ENCODE measurements at places on chromosomes 13 and 19.

- DNase-seq, result no peak
These were observed 36.1 kb upstream of the DOCK9 start for GRCh38 chr13:99013951-99014350.

GRCh38 chr13:73274147-73274546 lies 215.3 kb downstream of the KLF5 start:
- DNase-seq, result peak; percentile 59

DNA sequence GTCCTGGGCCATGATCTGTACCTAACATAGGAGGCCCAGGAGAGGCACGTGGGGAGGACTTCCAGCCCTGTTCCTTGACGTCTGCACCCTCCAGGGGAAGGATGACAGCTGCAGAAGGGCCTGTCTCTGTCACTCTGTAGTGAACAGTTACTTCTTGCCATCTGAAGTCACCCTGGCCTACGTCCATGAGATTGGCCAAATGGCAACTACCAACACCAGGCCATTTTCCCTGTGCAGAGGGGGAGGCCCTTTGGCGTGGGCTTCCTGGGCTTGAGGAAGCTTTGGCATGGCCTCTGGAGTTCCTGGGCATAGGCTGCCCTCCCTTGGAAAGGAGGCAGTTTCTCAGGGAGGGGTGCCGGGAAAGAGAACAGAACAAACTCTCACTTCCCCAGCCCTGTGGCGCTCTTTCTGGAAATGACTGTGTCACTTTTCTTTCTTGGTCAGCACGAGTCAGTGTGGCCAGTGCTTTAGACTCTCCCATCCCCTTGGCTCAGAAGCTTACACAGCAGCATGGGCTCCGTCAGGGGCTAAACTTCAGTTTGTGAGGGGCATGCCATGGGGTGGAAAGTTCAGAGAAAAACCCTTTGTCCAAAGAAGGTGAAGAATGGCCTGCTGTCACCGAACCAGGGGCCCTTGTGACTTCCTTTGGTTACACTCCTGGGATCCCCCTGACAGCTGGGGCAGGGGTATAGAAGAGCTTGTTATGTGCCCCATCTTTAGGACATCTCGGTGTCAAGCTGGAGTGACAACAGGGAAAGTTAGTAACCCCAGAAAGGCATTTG lies 5.3 kb downstream of the CARM1 start:
- DNase-seq, result peak; percentile 31

DNA sequence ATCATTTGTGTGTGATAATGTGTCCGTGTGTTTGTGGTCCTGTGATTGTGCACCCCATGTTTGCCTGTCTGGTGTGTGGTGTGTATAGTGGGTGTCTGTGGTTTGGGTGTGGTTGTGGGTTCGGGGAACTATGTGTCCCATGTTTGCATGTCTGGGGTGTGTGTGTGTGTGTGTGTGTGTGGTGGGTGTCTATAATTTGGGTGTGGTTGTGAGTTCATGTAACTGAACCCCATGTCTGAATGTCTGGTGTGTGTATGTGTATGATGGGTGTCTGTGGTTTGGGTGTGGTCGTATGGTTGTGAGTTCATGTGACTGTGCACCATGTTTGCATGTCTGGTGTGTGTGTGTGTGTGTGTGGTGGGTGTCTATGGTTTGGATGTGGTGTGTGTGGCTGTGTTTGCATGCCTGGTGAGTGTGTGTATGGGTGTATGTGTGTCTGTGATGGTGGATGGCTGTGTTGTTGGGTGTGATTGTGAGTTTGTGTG lies 11.1 kb upstream of the NFIX start:
- DNase-seq, result peak; percentile 44

DNA sequence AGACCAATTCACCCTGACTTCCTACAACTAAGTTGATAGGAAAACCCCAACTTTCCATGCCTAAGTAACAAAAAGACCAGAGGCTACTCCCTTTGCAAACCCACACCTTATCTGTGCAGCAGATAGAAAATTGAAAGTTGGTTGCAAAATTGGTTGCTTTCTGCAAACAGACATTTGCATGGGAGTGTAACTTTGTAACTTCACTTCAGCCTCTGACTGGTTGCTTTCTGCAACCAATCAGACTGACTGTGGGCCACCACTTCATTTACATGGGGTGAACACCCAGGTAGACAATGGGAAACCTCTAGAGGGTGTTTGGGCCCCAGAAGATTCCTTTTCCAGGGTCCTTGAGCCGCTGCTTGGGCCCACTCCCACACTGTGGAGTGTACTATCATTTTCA lies 9.8 kb downstream of the TEX30 start:
- DNase-seq, result no peak

GRCh38 chr13:71320452-71320851 lies 546.6 kb downstream of the DACH1 start:
- DNase-seq, result peak; percentile 0

DNA sequence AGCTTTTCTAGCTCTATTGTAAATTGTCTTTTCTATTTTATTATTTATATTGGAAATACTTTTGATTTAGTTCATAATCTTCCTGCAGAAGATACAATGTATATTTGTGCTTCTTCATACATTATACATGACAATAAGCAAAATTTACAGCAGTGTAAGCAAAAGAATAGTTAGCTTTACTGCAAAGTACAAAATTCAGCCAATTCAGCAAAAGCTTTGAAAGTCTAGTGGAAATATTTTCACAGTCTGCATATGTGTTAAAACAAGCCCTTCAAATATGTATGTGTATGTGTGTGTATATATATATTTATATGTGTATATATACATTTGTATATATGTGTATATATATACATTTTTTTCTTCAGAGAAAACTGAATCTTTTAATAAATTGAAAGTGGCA lies 879.1 kb downstream of the SLITRK1 start:
- no peak for DNase-seq

DNA sequence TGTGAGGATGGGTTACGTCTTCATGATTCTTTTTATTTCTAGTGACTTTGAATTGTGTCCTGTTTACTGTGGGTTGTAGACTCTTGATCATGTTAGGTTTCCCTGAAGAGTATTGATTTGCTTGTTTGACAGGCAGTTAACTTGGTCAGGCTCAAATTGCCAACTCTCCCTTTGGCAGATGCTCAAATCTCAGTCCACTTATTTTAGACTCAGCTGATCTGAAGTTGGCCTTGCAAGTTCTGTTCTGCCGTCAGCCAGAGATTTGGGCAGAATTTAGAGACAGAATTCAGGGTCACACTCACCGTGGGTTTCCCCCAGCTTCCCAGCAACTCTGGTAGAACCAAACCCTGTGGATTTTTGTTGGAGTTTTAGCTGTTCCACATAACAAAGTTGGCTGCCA lies 71.6 kb upstream of the TEX29 start:
- no peak for DNase-seq

DNA sequence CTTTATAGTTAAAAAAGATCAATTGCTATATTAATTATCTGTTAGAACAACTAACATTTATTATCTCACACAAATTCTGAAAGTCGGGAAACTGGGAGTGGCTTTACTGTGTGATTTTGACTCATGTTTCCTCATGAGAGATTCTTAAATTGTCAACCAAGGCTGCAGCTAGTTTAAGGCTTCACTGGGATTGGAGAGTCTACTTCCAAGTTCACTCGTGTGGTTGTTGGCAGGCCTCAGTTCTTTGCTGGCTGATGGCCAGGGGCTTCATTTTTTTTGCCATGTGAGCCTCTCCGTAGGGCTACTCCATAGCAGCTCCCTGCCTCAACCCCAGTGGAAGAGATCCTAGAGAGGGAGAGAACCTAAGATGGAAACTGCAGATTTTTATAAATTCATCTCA lies 24.5 kb upstream of the LPAR6 start:
- no peak for DNase-seq

DNA sequence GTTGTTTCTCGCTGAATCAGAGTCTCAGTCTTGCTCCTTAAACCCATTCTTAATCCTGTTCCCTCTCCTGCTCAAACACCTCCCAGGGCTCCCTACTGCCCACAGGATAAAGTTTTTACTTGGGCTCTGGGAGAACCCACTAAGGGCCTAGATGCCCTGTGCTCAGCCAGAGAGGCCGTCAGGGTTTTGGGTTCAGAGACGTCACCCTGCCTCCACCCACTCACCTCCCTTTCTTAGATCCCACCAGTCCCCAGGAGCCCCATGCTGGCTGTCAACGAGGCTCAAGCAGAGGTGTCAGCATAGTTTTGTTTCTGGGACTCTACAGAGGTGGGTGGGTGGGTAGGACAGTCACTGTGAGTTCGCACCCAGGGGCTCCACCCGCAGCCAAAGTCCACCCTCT lies 15.5 kb upstream of the CYP4F2 start:
- no peak for DNase-seq

DNA sequence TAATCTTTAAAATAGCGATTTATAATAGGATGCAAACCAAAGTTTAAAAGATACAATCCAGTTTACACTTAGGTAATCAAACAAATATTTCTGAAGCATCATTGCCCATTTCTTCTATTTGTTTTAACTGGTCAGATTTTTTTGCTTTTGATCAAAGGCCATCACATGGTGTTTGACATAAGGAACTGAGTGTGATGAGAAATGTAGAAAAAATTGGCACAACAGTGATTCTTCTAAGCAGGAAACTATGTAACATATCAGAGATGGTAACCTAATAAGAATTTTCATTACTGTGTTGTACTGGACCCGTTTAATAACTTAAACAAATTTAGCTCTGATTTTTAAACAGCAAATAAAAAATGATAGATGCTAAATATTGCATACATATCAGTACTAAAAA lies 644.7 kb upstream of the KLF12 start:
- DNase-seq, result peak; percentile 28

GRCh38 chr19:23772675-23773063 lies 14.0 kb upstream of the ZNF681 start:
- no peak for DNase-seq

- no peak for DNase-seq
These were observed 26.5 kb downstream of the GPR18 start for GRCh38 chr13:99231721-99232120.

- no peak for DNase-seq
These were observed 240.4 kb downstream of the KCNRG start for GRCh38 chr13:50255639-50256038.

DNA sequence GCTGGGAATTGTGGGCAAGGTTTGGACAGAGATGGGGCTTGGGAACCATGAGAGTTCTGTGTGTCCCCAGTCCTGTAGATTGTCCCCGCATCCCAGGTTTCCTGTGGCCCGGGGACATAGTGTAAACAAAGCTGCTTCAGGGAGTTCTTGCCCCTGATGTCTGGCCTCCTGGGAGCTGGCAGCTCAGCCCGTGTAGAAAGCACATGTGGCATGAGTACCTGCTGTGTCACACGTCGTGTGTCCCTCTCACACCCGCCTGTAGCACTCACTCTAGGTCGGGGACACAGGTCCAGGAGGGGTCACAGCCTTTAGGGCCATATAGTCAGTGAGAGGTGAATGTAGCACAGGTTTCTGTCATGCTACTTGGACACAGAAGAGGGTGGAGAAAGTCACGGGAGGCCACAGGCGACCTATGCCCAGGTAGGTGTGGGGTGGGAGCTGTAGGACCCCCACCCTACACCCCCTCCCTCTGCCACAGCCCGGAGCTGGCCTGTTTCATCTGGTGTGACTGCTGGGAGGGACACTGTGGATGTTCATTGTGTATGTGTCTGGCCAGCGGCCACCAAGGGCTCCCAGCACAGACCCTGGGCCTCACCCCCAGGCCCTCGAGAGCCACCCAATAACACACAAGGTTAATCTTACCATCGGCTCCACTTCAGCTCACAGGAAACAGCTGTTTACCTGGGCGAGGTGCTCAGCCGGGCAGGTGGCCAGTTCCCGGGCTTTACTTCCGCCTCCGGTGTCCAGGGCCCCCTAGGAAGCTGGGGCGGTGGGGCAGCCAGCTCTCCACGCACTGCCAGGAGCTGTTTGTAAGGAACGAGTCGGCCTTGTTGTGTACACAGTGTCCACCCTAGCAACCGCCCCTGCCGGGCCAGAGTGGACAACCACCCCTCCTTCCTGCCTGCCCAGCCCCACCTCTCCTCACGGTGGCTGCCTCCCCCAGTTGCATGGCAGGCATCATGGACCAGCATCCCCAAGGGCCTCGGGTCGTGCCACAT lies 49.7 kb downstream of the COMP start:
- DNase-seq, result no peak

- DNase-seq, result no peak
These were observed 792.9 kb downstream of the LIG4 start for GRCh38 chr13:107422421-107422820.

DNA sequence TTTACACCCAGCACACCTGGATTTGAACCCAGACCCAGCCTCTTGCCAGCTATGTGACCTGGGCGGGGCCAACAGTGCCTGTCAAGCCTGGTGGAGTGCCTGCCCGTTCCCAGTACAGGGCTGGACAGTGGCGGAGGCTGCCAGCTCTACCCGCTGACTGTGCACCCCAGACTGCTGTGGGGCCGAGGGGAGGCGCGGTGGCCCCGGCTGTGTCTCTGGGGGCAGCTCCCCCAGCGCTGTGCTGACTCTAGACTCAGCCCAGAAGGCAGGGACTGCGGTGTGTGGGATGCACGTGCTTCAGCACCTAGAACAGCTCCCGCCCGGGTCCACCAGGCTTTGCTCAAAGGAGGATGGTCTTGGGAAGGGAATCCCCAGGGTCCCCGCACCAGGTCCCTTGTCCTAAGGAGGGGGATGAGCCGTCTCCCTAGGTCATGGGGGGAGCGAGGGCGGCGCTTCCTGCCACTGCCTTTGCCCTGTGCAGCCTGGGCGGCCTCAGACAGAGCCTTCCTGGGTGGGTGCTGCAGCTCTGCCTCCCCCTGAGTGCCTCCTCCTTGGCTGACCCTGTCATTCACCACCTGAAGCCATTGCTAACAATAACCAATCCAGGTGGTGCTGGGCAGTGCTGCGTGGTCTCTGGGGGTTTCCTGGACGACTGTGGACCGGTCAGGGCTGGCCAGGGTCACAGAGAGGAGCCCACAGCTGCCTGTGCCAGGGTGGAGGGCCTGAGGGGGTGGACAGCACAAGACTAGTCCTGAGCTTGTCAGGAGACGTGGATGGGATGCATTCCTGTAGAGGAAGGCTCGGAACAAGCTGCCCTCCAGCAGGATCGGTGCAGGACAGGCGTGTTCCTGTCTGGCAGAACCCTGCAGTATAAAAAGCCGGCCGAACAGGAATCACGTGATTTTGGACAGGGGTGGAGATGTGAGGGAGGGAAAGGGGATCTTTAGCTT lies 18.6 kb downstream of the TMEM255B start:
- peak; percentile 52 for DNase-seq

GRCh38 chr13:28544026-28544425 lies 49.1 kb upstream of the FLT1 start:
- peak; percentile 26 for DNase-seq

GRCh38 chr19:19627621-19628500 lies at the start of gene LPAR2:
TSS of gene LPAR2 (minus strand) at chr19:19628220. CDS start at chr19:19627275, 945 bp downstream.
- peak; percentile 36 for DNase-seq

GRCh38 chr19:50695251-50696093 lies 24.1 kb downstream of the SHANK1 start:
- peak; percentile 41 for DNase-seq

DNA sequence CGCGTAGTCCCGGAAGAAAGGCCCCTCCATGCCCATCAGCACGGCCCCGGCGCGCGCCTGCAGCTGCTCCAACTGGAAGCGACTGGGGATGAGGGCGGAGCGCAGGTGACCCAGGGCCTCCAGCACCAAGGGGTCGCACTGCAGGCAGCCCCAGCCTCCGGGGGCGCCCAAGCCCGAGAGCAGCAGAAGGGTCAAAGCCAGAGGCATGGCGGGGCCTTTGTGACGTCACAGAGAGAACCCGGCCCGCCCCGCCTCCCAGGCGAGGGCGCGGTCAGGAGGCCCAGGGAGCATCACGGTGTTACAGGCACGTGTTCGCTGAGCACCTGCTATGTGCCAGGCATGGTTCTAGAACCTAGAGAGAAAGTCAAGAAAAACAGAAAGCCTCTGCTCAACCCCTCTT lies at the start of gene IZUMO2:
Gene IZUMO2 (minus strand): TSS at position 294 of the 400 bp plus-strand sequence. CDS start 87 bp downstream, at position 207.
- DNase-seq, result no peak

All from GM23248 (cell line).